NCI-H146 (cell line): ENCODE measurements at places on chromosomes 13 and 19.

- no peak for DNase-seq
These were observed 481.4 kb downstream of the COG6 start for GRCh38 chr13:40136896-40137295.

DNA sequence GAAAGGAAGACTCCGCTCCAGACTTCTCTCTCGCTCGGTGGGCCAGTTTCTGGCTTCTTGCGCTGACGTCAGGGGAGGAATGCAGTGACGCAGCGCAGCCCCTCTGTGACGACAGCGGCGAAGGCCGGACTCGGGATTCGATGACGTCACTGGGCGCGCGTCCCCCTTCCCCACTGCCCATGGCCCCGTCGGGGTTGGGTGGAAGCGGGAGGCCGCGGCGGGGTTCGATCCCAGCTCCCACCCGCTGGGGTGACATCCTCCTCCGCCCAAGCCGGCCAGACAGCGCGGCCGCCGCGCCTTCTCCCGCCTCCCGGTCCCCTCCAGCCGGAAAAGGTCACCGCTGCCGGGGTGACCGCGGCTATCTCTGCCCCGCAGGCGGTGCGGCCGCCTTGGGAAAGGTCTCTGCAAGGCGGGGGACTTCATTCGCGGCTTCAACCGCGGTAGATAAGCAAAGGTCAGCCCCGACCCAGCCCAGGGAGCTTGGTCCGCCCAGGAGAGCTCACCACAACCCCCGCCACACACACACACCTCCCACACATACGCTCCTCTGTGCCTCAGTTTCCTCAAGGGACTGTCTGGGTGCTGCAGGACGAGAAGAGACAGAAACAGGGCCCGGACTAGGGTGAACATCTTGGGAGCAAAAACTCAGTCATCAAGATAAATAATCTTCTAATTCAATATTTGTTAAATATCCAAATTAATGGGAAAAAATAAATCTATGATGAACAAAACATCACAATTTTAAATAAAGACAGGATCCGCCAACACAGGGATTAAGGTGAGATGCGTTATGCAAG, 844 bp upstream of the RFX1 start:
- peak; percentile 97 for DNase-seq

- DNase-seq = peak; percentile 18
These were observed 514.5 kb upstream of the KLHL1 start for GRCh38 chr13:70622796-70623195.

DNA sequence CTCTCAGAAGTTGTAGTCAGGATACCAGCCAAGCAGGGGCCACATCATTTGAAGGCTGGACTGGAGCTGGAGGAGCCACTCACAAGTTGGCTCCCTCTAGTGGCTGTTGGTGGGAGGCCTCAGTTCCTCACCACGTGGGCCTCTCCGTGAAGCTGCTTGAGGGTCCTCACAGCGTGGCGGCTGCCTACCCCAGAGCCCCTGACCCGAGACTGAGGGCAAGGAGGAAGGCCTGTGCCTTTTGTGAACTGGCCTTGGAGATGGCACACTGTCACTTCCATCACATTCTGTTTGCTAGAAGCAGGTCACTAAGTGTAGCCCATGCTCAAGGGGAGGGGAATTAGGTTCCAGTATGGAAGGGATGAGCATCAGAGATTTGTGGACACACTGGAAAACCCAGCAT, 14.6 kb downstream of the GNA11 start:
- peak; percentile 43 for DNase-seq

DNA sequence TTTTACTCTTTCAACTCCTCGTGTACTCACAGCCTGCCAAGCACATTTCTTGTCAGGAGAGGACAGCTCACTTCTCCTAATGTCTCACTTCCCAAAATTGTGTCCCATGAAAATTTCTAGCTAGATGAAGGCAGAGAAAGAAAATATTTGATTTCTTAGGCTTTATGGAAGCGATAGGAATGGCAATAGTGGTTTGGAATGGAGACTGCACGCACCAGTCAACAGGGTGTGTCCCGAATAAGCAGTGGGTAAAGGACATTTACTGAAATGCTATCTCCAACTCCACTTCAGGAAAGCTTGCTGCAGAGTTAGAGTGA, 321 bp upstream of the ZNF222 start:
- no peak for DNase-seq

DNA sequence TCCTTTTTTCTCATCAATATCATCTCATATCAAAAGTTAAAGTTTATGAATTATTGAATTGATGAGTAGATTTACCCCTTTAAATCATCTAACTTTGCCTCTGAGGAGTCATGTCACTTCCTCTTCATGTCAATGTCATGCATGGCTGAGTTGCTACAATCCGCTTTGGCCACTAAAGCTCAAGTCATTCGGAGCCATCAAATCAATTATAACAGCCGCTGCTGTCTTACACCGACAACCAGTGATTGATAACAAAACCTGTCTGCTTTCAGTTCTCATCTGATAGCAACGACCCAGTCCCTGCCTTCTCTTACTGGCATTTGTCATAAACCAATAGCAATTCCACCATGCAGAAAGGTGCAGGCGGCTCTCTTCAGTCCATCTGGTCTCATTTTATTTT, 429.3 kb downstream of the DIAPH3 start:
- DNase-seq = peak; percentile 91

DNA sequence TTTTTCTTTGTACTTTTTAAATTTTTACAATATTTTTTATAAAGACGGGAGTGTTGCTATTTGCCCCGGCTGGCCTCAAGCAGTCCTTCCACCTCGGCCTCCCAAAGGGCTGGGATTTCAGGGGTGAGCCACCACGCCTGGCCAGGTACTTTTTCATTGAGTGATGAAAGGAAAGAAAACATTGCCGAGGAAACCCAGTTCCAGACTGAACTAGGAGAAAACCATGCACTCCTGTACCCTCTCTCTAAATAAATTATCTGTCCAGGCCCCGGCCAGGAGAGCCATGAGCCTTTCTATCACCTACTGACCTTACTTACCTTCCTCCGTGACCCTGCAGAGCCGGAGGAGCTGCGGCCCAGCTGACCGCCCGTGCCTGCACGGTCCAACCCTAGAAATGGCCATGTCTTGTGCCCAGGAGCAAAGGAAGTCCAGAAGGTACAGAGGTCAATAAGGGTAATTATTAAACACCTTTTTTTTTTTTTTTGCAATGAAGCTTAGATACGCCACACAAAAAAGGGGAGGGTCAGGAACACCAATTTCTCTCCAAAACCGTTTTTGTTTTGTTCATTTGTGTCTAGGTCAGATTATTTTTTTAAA, at the start of gene SLC7A9:
SLC7A9 (minus strand) TSS at position 399 of the 597 bp plus-strand sequence. CDS start 1,233 bp downstream, outside the sequence.
- peak; percentile 32 for DNase-seq

- DNase-seq = peak; percentile 89
These were observed 654 bp downstream of the ZIC5 start for GRCh38 chr13:99970651-99971575.

- DNase-seq = no peak
These were observed 81.9 kb downstream of the SLC6A16 start for GRCh38 chr19:49243129-49243528.

DNA sequence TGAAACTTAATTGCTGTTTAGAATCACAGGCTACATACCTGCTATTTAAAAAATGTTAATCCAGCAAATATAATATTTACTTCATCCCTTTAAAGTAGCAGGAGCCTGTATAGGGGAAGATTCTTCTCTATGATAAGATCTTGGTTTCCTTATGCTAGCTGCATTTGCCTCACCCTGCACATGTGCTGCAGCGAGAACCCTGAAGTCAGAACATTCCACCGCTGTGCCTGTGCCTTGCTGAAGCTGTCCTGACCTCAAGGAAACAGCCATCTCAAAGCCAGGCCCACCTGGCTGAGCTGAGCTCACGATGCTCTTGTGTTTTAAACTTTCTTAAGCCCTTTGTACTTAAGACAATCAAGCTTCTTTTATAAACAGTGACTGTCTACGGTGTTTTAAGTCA, 355.0 kb upstream of the PCDH20 start:
- DNase-seq = no peak

GRCh38 chr13:24614306-24615080, 65.7 kb upstream of the ATP12A start:
- DNase-seq = no peak

GRCh38 chr13:20460761-20461160, 64.9 kb downstream of the CRYL1 start:
- DNase-seq = no peak

DNA sequence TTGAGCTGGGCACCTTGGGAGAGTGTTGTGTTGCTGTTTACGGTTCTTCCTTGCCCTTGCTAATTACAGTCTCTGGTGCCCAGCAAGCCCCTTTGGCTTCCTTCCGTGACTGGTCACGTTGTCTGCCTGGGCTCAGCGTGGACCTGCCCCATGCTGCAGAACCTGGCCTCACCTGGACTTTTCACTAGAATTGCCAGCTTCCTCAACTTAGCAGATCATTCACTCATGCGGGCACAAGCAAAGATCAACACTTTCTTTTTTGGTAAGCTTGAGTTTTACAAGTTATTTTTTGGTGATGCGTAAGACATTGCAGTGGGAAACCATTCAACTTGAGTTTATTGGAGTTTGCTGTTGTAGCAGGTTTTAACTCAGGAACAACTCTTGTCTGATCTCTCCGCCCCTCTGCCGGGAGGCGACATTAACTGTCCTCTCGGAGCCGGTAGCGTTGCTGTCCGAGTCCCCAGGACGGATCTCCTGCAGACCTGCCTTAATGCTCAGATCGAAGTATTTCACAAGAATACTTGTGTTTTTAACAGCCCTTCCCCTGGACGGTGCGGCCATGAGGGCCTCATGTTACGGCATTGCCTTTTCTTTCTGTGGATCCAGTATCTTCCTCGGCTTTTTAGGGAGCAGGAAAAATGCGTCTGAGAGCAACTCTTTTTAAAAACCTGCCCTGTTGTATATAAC, 15.7 kb upstream of the TEX29 start:
- DNase-seq = no peak

- peak; percentile 42 for DNase-seq
These were observed 11.9 kb downstream of the LRFN1 start for GRCh38 chr19:39308531-39309304.

- no peak for DNase-seq
These were observed 183.5 kb upstream of the UBL3 start for GRCh38 chr13:30033681-30034457.

DNA sequence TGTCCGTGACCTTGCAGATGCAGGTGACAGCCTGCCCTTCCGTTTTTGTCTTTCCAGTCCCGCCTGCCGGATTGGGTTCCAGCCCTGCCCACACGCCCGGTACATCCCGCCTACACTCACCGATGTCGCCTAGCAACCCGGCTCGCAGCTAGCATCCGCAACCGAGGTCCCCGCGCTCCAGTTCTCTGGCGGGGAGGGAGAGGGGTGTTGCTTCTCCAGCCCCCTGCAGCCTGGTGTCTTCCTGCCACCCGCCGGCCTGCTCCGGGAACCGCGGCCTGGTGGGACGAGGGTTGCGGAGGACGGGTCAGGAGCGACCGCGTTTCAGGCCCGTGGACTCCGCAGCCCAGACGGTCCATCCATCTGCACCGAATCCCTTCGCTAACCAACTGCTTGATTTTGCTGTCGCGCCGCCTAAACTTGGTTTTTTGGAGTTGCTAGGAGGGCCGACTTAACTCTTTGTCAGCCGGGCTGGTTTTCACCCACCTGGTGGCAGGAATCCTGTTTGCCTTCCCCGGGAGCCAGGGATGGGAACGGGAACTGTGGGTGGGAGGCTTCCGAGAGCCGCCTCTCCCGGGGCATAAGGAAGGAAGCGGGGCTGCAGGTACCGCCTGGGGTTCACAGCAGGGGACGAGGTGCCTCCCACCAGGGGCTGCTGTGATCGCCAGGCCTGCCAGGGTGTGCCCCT, 15.4 kb upstream of the MATK start:
- DNase-seq = peak; percentile 56
